Fibroblast of skin of right quadriceps (primary cell): ENCODE measurements at places on chromosomes 6 and 20.

DNA sequence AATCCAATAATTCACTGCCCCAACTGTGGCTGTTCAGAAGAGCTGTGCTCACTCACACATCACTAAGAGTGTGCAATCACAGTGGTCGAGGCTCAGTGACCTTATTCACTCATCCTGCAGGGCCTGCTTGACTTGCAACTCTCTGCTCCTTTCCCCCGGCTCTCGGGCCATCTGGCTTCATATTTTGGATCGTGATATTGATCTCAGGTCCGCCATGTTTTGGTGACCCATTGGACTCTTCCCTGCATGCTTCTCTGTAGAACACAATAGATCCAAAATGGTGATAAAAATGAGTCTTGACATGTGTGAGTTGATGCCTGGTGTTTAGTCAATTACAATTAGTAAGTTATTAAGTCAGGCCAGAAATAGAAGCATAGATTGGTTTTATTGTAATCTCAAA lies 313.9 kb upstream of the SOX4 start:
- DNase-seq: no peak

GRCh38 chr6:111743862-111744692 lies 129.2 kb downstream of the FYN start:
- DNase-seq: peak; percentile 79

DNA sequence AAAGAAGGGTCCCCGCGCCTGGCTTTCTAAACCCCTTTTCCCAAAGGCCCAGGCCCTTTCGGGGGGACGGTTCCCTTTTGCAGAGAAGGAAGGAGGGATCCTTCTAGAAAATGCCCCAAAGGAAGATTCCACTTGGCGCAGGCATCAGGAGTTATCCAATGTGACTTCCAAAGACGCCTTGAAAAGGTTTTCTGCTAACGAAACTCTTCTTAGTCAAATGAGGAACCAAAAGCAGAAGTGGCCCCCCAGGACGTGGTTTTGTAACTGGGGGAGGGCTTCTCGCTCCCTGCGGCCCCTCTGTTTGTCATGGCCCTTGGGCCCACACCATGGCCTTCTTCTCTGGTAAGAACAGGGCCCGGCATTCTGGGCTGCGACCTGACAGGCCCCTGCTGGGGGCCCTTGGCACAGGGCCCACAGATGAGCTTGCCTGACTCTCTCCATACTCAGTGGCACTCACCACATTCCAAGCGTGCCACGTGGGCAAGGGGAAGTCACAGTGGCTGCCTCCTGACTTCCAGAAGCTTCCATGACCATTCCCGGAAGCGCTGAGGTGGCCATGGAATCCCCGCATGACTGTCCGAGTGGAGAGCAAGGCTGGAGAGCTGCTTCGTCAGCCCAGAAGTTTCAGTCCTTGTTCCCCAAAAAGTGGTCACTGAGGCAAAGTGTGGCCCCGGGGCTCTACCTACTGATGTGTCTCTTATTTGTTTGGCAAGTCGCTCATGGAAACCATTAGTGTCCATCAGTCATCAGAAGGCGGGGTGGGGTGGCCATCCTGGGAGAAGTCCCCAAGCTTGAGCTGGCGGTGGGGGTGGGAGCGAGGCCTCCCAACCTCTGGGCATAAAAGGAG lies 834 bp upstream of the CTSZ start:
- DNase-seq: no peak

- DNase-seq: peak; percentile 27
Observed at GRCh38 chr6:71420095-71420692, 131.6 kb downstream of the OGFRL1 start.

DNA sequence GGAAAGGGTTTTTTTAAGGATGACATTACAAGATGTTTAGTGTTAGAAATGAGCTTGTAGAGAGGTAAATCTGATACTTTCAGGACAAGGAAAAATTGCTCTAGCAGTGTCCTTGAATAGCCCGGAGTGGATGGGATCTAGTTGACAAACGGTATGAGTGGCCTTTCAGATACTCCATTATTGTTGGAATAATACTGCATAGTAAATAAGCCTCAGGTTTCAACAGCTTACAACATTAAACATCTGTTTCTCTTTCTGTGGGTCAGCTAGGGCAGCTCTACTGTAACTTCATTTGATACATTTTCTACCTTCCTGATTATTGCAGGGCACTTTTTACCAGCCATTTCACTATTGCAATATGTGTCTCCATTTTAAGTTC lies 118.0 kb downstream of the B3GAT2 start:
- no peak for DNase-seq

DNA sequence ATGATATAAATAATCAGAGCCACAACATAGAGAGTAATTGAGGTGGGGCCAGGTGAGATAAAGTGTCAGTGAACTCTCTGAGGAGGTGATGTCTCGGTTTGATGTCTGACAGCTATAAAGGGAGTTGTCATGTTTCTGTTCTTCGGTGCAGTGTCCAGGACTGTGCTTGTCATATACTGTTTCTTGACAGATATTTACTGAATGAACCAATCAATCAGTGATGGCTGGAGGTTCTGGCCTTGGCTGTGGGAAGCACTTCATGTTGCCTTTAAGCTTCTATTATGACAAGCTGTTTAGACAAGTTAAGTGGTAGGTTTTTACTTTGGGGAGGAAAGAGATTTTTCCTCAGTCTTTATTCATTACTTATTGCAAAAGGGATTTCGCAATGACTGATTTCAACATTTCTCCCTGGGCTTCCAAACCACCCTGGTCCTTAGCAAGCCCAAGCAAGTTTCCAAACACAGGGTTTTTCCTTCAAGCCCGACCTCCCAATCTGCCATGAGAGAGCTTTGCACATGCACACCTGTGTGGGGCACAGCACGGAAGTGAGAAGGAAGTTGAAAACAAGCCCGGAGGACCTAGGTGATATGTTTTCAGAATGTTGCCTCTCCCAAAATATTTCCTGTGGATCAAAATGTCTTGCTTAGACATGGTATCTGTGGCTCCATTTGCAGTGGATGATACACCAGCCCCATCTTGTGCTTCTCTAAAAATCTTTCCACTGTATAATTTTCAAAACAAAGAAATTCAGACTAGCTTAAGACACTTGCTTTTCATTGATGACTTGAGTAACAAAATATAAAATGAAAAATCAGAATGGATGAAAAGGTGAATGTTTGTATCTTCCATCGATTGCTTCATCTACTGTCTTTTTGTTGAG lies 567.3 kb upstream of the BTBD3 start:
- peak; percentile 54 for DNase-seq

GRCh38 chr6:7594579-7595125 lies 4.7 kb downstream of the SNRNP48 start:
- DNase-seq: no peak

DNA sequence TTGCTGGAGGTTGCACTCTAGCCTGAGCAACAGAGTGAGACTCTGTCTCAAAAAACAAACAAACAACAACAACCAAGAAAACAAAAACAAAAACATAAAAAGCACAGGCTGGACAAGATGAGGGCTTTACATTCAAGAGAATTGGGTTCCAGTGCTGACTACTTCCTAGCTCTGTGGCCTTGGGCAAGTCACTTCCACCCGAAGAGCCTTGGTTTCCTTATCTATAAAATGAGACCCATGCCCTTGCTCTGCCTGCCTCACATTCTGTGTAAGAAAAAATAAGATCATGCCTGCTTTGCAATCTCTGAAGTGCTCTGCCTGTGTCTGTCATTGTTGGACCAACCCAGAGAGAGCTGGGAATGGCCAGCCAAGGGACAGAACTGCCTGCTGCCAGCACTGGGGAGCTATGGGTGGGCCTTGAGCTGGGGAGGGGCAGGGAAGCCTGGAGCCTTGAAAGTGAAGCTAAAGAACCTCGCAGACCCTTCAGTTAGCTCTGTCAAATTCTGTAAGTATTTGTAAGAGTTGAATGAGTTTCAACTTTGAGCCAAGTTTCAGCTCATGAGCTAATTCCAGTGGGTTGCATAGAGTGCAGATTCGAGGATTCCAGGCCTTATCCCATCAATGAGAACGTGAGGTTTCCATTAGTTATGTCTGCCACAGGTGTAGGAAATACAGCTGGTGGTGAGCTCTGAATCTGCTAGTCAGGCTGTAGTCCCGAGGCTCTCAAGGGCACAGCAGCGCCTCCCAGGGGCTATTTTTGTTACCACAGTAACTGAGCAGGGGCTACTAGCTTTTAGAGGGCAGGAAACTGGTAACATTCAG lies 93.2 kb downstream of the DLGAP4 start:
- no peak for DNase-seq

DNA sequence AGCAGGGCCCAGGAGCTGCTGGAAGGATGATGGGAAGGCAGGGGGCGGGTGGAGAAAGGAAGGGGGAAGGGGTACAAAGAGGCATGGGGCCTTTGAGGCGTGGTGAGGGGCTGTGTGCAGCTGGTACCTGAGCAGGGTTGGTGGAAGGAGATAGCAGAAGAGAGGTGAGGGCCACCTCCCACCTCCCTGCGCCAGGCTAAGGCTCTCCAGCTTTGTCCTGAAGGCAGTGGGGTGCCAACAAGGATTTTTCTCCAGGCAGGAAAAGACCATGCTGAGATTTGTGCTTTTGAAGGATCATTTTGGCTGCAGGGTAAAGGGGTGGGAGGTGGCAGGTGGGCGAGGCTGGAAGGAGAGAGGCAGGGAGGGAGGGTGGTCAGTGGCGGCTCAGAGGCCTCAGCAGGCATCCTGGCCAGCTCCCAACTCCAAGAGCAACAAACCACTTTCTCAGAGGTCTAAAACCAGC lies 40.8 kb downstream of the NOL4L start:
- DNase-seq: no peak

DNA sequence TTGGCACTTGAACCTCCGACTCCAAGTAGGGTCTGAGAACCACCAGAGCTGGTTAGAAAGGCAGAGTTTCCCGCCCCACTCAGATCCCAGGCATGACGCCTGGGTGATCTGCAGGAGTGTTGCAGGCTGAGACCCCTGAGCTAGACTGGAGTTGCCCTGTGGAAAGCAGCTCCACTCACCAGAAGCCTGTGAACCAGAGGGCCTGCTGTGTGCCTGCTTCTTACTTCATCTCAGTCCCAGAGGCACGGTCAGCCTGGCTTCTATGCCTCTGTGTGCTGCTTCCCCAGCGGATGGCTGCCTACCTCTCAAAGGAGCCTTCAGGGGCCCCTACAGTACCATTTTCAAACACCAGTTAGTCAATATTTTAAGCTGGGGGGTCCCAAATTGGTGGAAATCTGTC lies 15.6 kb upstream of the CCN6 start:
- DNase-seq: no peak

DNA sequence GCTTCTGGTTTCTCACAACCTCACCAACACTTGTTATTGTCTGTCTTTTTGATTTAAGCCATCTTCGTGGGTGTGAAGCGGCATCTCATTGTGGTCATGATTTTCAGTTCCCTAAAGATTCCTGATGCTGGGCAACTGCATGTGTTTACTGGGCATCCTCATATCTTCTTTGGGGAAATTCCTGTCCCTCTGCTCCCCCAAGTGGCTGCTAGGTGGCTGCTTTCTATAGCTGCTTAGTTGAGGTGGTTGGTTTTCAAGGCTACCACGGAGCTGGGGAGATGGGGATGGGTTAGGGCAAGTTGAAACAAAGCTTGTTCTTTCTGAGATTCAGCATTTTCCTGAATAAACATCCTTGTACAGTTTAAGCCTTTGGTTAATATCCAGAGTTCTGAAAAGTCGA lies 403.9 kb upstream of the SULF2 start:
- peak; percentile 62 for DNase-seq

GRCh38 chr6:89237158-89237557 lies 20.0 kb upstream of the GABRR1 start:
- DNase-seq: no peak

- peak; percentile 29 for DNase-seq
Observed at GRCh38 chr20:44861531-44862006, 23.9 kb upstream of the YWHAB start.

DNA sequence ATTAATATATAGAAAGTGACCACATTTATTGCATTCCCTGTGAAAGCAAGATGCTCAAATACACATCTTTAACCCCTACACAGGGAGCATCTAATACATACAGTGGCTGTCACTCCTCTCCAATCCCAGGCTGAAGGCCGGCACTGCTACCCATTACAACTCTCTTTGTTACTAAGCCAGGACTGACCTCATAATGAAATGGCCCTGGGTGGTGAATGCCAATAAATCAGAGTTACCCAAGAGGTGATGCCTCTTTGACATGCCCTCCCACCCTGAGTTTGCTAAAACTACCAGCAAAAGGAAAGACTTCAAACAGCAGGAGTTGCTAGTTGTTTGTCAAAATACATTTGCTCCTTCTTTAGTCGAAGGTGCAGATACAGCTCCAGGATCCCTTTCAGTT lies 214.2 kb downstream of the FOXA2 start:
- no peak for DNase-seq

- no peak for DNase-seq
Observed at GRCh38 chr6:12916006-12916405, 199.4 kb downstream of the PHACTR1 start.

DNA sequence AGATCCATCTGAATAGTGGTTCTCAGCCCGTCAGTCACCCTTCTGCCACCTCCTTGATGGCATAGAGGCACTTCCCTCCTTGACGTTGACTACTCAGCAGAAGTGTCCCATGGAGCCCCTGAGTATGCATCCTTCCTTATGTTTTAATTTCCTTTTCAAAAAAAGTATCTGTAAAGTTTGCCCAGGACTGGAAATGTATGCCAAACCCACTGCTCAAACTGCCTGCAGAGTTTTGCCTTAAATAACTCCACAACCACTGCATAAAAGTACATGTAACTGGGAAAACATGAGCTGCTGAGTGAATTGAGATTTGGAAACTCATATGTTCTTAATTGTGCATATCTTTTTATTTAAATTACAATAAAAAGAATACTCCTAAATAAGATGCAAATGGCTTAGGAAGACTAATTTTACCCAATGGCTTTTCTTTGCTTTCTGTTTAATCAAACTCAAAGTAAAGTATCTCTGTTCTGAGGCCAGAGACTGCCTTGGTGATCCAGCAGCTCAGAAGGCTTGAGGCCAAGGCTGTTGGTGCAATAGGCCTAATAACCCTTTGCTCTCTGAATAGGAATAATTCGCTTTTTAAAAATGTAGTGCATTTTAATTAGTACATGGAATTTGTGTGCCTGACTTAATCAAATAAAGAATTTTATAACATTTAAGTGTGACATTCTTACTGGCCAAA lies 90.4 kb downstream of the FNDC1 start:
- DNase-seq: no peak

- DNase-seq: no peak
Observed at GRCh38 chr6:43009124-43009523, 4.6 kb downstream of the MEA1 start.

DNA sequence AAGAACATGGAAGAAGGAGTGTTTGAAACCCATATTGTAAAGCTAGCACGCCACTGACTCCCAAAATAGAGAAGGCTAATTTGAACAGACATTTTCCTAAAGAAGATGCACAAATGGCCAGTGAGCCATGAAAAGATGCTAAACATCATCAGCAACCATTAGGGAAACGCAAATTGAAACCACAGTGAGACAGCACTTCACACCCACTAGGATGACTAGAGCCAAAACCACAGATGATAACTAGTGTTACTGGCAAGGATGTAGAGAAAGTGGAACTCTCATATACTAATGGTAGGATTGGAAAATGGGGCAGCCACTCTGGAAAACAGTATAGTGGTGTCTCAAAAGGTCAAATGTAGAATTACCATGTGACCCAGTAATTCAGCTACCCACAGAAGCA lies 58.2 kb downstream of the BMP7 start:
- no peak for DNase-seq
